ENCODE measurements at places on chromosomes 3 and 15. TPM values are rescaled to one million over a fixed set of nuclear protein-coding genes. Genes with fewer than 3 reads are reported as not detected.

The PAK6 gene
- 1.8 TPM for total RNA-seq

The LTK gene
- not detected for total RNA-seq

The DLG1 gene
- 35.0 TPM for total RNA-seq

DNA sequence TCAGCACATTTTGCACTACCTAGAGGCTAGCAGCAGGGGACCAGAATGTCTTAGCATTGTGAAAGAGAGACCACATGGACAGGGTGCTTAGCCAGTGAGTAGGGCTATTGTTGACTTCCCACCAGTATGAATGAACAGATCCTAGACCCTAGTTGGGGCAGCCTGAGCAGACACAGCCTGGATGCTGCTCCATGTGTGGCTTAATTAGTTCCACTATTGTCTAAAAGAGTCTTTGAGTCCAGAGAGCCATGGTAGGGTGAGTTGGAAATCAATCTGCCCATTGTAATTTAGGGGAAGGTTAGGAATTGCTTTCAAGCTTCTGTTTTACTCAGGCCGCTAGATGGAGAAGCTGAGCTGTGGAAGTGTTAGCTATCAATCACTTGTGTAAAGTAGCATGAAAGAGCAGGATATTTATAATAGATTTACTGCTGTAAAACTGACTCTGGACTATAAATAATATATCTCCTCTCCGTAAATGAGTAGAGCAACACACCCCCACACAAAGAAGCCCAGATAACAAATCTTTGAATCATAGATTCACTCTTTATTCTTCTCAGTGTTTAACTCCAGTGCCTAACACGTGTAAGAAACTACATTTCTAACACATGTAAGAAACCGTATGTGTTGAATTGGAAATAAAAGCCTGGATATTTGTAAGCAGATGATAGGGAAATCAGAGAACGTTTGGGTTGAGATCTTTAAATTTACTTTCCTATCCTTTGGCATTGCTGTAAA, 4.1 kb upstream of the GCSAM start:
- peak; percentile 20 for DNase-seq

DNA sequence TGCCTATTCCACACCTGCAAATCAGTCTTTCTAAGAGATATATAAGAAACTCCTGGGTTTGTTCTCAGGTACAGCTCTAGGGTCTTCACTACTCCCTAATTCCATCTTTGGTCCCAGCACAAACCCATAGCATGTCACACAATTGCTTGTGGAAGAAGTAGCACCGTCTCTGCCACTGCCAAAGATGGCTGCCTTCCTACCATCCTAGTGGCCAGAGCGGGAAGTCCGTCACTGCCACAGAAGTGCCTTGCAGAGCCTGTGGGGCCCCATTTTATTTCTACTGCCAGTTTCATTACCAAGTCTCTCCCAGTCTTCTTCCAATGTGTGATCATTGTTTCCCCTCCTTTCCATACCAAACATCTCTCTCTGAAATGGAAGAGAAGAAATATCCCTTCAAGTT, 107.6 kb downstream of the CD47 start:
- DNase-seq = no peak

GRCh38 chr3:42780892-42781700, 8.0 kb upstream of the CCDC13 start:
- DNase-seq = peak; percentile 82

GRCh38 chr3:49273825-49274532, 3.1 kb downstream of the C3orf62 start:
- DNase-seq = no peak

- DNase-seq = no peak
Observed at GRCh38 chr15:28861031-28861534, 12.6 kb upstream of the GOLGA6L7 start.

Measured in G401 (cell line).